ENCODE measurements at places on chromosomes 2 and 18. TPM values are rescaled to one million over a fixed set of nuclear protein-coding genes. Genes with fewer than 3 reads are reported as not detected.

IL1B gene
- total RNA-seq = 0.06 TPM

MERTK gene
- 0.46 TPM for total RNA-seq

IL36A gene
- not detected for total RNA-seq

GRCh38 chr18:57429167-57430078 is 5.8 kb upstream of the ONECUT2 start:
- no peak for DNase-seq

DNA sequence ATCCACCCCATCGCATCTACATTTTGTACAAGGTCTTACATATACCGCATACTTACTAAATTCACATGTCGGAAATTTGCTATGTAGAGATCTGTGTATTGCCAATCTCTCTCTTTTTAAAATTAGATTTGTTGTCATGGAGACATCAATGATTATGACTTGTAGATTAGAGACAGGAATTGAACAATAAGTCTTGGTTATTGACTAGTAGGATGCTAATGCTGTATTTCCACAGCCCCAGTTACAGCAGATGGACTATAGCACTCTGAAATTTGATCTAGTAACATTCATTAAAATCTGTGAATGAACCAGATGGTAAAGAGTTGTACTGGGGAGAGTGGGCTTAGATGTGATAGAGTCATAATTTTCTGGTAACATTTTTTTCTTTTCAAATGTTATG is 805.7 kb downstream of the SLC4A3 start:
- DNase-seq = no peak

SCN9A gene
- total RNA-seq = 1.1 TPM

DNA sequence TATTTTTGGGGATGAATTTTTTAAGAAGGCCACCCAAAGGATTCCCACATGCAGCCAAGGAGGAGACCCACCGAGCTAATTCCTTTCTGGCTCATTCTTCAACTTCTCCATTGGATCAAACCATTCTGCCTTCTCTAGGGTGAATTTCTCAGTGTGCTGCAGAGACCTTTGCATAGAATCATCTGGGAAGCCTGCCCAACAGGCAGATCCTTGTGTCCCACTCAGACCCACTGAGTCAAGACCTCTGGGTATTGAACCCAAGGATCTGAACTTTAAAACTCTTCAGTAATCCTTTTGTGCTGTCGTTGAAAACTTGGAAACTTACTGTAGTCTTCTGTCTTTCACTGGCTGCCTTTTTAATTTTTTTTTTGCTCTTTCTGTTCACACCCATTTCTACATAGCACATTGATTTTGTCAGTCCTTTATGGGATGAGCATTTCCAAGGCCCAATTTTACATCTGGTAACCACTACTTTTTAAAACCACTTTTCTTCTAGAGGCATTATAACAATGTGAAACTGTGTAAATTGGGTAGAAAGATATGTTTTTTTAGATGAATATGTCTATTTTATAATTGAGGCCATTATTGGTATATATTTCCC is 120.2 kb downstream of the TSN start:
- DNase-seq = no peak

- DNase-seq = no peak
Observed at GRCh38 chr2:1227274-1227900, 185.9 kb upstream of the TPO start.

Data from LHCN-M2 (cell line).